ENCODE measurements at places on chromosomes 1 and 21.

DNA sequence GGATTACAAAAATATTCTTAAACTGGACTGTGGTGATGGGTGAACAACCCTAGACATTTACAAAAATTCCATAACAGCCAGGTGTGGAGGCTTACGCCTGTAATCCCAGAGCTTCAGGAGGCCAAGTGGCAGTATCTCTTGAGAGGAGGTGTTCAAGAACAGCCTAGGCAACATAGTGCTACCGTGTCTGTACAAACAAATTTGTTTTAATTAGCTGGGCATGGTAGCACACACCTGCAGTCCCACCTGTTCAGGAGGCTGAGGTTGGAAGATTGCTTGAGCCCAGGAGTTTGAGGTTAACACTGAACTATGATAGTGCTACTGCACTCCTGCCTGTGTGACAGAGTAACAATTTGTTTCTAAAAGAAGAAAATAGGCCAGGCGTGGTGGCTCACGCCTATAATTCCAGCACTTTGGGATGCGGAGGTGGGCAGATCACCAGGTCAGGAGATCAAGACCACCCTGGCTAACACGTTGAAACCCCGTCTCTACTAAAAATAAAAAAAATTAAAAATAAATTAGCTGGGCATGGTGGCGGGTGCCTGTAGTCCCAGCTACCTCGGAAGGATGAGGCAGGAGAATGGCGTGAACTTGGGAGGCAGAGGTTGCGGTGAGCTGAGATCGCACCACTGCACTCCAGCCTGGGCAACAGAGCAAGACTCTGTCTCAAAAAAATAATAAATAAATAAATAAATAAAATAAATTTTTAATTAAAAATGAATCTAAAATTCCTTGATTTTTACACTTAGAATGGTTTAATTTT is 37.1 kb downstream of the ARID4B start:
- DNase-seq = no peak

- DNase-seq = no peak
Observed at GRCh38 chr1:69766431-69767180, 198.9 kb downstream of the LRRC7 start.

DNA sequence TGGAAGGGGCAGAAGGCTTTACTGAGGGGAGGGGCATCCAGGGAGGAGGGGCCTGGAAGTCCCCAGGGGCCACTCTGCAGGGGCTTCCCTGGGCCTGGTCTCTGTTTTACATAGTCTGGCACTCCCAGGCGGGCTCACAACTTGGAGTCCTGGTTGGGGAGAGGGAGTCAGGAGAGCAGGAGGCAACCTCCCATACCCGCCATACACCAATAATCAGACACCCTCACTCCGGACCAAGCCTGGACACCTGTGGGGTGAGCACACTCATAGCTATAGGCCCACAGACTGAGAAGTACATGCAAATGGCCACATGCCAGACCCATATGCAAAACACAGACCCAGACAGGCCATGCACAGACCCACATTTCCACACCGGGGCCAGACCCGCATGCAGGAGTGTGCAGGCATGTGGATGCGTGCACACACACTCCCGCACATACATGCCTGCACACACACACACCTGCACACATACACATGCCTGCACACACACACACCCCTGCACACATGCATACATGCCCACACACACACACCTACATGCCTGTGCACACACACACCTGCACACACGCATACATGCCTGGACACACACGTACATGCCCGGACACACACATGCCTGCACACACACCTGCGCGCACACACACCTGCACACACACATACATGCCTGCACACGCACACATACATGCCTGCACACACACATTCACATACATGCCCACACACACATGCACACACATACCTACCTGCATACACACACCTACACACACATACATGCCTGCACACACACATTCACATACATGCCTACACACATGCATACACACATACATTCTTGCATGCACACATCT is 89.5 kb upstream of the RUNX3 start:
- DNase-seq = no peak

- DNase-seq = no peak
Observed at GRCh38 chr21:38825921-38826320, 20.2 kb downstream of the ETS2 start.

DNA sequence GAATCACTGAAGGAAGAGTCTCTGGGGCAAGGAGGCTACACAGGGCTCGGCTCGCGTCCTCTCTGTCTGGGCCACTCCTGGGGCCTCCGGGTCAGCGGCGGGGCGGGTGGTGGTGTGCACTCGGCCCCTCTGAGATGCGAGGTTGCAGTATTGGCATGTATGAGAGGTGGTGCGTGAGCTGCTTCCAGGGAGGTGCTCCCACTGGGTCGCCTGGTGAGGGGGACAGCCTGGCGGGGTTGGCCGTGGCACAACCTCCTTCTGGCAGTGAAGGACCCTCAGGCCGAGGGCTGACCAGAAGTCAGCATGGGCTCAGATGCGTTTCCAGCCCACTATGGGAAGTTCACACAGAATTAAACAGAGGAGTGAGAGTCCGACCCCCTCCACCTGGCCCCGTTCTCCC is 38.5 kb upstream of the COL18A1 start:
- DNase-seq = no peak

- no peak for DNase-seq
Observed at GRCh38 chr21:45617021-45617921, 26.3 kb upstream of the PCBP3 start.

DNA sequence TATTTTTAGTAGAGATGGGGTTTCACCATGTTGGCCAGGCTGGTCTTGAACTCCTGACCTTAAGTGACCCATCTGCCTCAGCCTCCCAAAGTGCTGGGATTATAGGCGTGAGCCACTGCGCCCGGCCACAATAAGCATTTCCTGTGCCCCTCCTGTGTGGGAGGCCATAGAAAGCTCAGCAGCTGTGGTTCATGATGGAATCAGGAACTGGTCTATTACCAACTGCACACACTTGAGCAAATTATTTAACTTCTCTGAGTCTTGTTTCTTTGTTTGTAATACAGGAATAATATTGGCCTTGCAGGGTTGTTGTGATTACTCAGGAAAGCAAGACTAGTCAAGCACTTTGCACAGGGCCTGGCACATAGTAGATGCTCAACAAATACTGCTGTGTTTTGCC is 15.0 kb downstream of the RHBG start:
- DNase-seq = no peak

GRCh38 chr1:2547210-2548067 is 8.7 kb upstream of the TNFRSF14 start:
- DNase-seq = no peak

GRCh38 chr1:71086331-71086730 is 5.5 kb upstream of the ZRANB2 start:
- no peak for DNase-seq

DNA sequence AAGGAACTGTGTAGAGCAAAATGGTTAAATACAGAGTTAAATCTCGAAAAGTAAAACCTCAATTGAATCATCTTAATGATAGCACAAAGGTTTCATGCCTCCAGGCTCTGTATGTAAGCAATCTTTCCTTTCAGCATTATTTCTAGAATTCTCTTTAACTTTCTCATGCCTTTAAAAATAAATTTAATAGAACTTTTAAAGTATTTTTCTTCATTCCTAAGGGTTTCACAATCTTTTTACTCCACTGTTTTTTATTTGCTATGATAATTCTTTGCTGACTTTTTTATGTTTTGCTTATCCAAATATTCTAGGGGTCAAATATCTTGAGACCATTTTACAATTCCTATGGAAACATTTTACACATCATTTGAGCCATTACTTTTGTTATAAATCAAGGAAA is 288.0 kb downstream of the BACH1 start:
- no peak for DNase-seq

DNA sequence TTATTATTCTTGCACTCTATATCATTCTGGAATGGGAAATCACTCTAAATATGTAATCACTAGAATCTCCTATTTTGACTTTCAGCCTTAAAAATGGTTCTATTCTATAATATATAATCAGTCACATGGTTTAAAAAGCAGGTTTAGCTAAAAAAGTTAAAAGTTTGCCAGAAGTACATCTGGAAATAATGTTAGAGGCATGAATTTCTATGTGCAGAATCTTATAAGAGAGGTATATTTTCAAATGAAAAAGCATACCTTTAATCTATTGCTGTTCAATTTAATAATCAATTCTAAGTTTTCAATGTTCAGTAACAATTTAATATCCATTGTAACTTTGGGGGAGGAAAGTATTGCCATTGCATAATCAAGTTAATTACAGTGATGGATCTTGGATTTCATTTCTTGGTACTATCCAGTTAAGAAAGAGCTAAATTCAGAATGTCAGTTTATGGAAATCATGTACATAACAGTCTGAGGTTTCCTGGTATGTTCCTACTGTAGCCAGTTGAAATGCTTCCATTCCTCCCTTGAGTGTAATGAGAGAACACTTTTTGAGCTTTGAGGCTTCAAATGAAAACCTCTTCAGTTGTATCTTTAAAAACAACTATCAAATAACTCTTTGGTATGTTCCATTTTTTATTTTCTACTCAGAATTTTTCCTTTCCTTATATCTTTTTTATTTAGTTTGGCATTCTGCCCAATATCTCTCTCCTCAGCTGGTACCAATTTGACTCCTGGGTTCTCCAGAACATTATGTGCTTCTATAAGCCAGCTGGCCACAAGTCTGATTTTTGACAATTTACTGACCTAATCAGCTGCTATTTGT is 175.7 kb upstream of the COL11A1 start:
- no peak for DNase-seq

GRCh38 chr1:33379631-33380354 is 51.1 kb downstream of the PHC2 start:
- no peak for DNase-seq

- DNase-seq = no peak
Observed at GRCh38 chr1:206471415-206471801, 1.1 kb downstream of the IKBKE start.

DNA sequence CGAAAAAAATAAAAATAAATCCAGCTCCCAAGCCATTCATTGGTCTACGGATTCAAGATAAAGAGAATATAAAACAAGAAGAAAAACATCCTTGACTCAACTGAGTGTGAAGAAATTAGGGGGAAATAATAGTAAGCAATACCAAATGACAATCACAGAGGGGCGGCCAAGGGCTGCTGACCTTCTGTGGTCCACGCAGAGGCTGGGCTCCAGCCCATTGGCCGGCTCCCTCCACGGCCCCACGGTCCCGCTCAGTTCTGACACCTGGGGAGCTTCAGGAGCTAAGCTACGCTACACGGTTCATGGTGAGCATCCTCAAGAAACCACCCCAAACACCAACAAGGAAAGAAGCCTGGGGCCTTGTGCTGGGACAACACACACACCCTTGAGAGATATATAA is 400 bp upstream of the KRTAP10-12 start:
- no peak for DNase-seq

DNA sequence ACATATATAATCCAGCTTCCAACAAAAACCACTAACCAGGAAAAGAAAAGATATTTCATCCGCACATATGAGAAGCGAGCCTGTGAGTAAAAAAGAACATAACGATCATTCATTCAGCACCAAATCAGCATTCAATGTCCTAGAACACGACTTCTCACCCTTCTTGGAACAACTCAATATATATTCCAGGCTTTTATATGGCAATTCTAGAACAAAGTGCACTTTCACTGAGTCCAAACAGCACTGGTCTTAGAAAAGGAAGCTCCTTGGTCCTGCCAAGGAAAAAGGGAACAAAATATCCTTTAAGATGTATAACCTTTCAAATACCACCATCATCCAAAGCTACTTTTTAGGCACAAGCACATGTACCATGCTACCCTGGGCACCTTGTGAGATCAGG is 44.5 kb downstream of the RPL5 start:
- DNase-seq = no peak

DNA sequence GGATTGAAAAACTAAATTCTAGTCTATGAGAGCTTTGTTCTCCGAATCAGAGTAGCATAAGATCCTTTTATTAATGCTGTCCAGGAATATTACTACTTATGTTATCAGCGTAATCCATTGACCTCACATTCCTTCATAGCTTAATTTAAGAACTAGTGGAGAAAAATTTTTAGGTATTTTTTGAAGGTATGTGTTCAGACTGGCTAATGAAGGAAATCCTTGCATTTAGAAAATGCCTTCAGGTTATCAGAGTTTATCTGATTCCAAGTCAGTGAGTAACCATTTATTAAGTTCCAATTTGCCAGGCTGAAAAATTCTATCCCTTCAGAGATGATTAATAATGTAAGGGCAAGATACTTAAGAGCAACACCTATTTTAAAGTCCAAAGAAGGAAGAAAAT is 338.2 kb upstream of the B3GALT2 start:
- DNase-seq = no peak

Data from large intestine (tissue), 12 donors.